ENCODE measurements at places on chromosomes 5 and 9.
A peak's percentile ranks its signal among the peaks of the same experiment; 100 is the strongest.

GRCh38 chr5:43193181-43193893 lies 1.3 kb downstream of the NIM1K start:
- DNase-seq = peak; percentile 48

GRCh38 chr5:3385991-3386519 lies 209.6 kb upstream of the IRX1 start:
- no peak for DNase-seq

GRCh38 chr9:117929868-117930267 lies 225.7 kb downstream of the TLR4 start:
- no peak for DNase-seq

- DNase-seq = peak; percentile 22
Observed at GRCh38 chr5:98769210-98769958, 4.1 kb upstream of the RGMB start.

- DNase-seq = no peak
Observed at GRCh38 chr9:4386819-4387218, 87.0 kb upstream of the GLIS3 start.

DNA sequence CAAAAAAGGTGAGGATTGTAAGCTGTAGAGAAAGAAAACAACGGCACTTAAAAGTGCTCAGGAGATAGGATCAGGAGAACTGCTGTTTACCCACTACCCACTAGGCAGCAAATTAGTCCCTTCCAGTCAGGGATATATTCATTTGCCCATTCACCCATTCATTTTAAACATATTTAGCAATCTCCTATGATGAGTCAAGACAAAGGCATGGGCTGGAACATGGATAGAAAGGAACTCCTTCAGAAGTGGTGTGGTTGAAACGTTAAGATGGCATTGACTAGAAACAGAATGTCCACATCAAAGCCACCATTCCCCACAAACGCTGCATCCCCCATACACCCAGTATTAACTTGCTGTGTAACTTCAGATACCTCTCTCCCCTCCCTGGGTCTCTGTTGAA lies 225.7 kb downstream of the ASTN2 start:
- DNase-seq = no peak

- no peak for DNase-seq
Observed at GRCh38 chr5:16593013-16593412, 23.8 kb downstream of the RETREG1 start.

- DNase-seq = no peak
Observed at GRCh38 chr5:106451998-106452397, 1218.7 kb downstream of the EFNA5 start.

- DNase-seq = no peak
Observed at GRCh38 chr5:71960195-71960594, 147.1 kb upstream of the MAP1B start.

DNA sequence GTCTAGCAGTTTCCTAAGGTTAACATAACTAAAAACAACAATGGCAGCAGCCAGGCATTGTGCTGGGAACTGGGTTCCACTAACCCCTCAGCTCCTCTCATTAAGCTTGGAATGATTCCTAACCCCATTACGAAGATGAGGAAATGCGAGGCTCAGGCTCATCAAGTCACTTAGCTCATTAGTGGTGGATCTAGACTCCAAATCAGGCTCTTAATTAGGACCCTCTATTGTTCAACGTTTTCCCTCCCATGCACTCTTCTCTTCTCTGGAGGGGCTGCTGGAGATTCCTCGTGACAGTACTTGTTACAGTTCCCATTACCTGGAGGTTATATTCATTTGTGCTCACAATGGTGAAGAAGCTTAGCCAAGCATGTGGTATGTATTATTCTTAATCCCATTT lies 6.5 kb downstream of the TAS2R1 start:
- no peak for DNase-seq

DNA sequence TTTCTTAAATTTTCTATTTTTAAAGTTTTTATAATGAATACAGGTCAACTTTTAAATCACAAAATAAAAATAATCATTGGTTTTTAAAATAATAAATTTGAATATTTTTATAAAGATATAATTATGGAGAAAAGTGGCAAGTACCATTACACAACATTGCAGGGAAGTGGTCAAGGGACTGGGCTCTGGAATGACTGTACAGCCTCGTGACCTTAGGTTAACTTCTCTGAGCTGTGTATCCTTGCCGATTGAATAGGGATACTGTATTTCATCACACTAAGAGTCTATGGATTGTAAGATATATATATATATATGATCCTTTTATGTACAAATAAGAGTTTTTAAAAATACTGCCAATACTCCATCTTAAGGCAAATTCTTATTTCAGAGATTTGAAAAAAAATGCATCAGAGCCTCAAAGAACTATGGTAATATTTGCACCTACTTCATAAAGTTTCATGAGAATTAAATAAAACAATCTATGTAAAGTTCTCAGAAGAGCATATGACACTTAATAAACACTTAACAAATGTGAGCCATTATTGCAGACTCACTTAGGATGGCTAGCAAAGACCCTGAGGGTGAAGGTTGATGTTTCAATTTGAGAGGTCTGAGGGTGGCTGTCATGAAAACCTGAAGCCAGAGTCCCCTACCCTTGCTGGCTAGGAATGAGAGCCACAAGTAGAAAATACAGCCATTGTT lies 136.5 kb downstream of the CCDC192 start:
- peak; percentile 7 for DNase-seq

DNA sequence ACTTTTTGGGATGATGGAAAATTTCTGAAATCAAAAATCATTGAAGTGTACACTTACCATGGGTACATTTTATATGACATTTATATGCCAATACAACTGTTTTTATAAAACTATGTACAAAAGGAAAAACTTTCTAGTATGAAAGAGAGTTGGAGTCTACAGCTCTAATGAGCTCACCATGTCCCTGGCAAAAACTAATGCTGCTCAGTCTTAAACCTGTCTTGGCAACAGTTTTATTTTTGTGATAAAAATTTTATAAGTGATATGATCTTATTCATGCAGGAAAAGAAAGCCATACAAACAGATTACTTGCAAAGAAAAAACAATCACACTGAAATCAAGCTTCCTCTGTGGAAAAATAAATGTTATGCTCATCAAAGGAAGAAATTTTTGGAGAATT lies 78.9 kb upstream of the RASEF start:
- no peak for DNase-seq

DNA sequence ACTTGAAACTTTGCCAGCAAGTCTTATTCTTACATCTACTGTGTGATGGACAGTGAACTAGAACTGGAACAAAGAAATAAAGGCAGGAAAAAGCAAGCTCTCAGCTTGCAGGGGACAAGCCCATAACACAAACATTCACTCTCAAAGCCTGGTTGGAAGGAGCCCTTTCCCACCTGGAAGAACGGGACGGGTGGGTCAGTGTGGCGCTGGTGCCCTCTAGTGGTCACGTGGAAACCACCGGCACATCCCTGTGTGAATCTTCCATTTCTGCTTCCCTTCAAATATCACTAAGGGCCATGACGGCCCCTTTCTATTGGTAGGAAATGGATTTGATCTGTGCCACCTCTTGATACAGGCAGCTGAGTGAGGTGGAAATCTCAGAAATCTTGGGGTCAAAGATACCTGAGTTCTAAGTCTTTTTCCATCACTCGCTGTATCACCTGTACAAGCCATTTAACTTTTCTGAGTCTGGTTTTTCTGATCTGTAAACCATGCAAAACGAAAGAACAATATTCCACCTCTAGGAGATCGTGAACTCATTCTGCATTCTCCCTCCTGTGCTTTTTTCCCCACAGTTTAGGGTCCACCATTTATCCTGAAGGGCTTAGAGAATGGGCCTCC lies 211.6 kb downstream of the MSX2 start:
- DNase-seq = no peak

GRCh38 chr9:97761056-97761598 lies 64.0 kb upstream of the XPA start:
- no peak for DNase-seq

- DNase-seq = no peak
Observed at GRCh38 chr9:77421506-77422265, 226.4 kb downstream of the GNA14 start.

DNA sequence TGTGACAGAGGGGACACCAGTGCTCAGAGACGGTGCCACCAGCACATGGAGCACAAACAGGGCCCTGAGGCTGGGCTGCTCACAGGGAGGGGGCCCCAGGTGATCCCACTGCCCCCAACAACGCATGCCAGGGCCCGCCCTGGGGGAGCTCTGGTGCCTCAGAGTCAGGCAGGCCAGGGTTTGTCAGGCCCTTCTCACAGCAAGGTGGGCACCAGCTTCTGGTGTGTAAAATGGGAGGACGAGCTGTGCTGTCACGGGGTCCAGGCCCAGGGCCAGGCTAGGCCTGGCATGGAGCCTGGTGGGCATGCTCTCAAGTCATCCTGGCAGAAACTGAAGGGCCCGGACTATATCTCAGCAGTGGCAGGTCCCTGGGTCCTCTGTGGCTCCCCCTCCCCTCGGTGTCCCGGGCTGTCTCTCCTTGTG lies 34.5 kb downstream of the PRRT1B start:
- DNase-seq = no peak

- no peak for DNase-seq
Observed at GRCh38 chr5:150186897-150187296, 3.0 kb upstream of the SLC6A7 start.

DNA sequence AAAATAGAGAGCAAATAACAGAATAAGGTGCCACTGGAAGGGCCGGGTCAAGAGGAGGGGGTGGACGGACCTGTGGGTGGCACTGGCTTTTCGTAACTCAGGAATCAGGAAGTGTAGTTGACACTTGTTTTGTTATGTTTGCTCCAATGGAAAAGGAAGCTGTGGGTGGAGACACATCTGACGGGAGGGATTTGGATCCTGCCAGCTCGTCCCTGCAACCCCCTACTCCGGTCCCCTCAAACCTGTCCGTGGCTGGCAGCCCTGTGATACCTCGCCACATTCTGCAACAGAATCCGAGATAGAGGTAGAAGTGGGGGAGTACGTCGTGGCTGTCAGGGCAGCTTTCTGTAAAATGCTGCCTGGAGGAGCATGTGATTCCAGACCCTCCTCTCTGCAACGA lies 104.2 kb upstream of the IER5L start:
- DNase-seq = no peak

GRCh38 chr5:63697811-63698210 lies 264.4 kb downstream of the HTR1A start:
- no peak for DNase-seq

GRCh38 chr5:32690153-32690552 lies 21.0 kb upstream of the NPR3 start:
- DNase-seq = no peak

- DNase-seq = no peak
Observed at GRCh38 chr5:109105631-109106267, 304.0 kb downstream of the PJA2 start.

DNA sequence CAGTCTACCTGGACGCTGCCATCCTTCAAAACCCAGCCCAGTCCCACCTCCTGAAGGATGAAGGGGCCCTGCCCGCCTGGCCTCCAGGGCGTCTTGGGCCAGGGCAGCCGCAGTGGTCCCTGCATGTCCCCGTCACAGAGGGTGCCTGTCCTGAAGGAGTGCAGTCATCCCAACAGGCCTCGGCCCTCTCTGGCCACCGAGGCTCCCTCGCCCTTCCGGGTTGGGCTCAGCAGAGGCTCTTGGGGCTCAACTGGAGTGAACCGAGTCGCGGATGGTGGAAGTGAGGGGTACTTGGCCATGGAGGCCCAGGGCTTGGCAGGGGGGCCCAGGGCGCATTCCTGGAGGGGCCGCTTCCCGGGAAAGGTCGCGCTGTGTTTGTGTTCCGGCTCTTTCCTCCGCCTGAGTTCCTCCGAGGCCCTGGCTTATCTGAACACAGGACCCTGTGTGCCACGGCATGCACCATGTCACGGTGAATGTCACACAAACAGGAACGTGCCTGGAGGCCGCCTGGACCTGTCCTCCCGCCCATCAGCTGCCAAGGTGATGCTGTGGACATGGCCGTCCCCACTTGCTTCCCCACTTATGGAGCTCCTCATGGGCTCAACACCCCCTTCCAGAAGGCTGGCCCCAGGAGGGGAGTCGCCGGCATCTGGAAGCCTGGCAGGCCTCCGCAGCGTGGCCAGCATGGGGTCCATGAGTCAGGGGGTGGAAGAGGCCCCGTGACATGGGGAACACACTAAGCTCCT lies 25.7 kb upstream of the OBP2B start:
- no peak for DNase-seq

GRCh38 chr5:87188391-87188790 lies 79.3 kb upstream of the RASA1 start:
- DNase-seq = no peak

DNA sequence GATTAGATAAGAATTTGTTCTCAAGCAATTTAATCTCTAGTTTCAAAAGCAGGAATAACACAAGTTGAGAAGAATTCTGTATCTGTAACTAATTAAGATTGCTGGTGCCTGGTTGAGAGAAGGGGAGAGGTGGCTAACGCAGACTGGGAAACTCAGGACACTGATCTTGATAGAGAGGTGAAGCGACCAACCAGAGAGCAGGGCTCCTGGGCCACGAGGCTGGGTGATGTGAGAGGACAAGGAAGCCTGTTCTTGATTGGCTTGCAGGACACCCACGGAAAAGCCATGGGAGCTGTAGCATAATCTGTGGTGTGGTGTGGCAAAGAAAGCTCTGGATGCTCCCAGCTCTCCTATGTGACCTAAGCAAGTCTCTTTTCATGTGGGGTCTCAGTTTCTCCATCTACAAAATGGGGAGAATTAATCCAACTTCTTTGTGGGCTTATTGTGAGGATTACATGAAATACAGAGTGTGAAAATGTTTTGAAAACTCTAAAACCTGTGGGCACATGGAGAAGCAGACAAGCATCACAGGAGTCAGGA lies 594.1 kb upstream of the BRINP1 start:
- no peak for DNase-seq

DNA sequence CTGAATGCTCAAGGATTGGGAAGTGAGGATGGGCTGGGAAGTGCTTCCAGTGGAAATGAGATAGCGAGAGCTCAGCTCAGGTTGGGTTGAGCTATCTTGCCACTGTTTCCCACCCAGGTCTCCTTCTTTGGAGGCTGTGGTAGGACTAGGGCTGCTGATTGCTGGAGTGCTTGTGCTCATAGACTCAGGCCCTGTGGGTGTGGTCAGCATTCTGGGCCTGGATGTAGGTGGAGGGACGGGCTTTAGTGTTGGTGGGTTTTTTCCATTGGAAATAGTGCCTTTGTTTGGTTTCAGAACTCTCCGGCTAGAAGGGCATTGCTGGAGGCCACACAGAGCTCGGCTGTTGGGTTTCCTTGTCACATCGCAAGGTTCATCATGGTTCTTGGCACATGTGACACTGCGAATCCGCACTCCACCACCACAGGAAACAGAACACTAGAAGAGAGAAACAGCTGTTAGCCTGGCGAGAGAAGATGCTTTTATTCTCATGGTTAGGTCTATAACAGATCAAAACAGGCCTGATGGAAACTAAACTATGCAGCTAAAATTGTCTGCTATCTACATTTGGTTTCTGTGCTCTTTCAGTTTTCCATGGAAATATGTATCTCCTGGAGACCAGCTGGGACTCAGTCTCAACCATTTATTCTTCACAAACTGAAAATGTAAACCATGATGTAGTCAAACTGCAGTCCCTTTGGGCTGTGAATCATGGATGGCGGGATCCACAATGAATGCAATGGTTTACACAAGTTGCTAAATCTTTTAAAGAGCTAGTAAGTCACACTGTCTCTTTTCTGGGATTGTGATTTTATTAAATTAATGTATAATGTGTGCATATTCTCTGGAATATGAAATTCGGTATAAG lies 136.2 kb downstream of the TARS1 start:
- no peak for DNase-seq

All from CD4-positive, alpha-beta T cell treated with Interleukin-1 beta for 1 hour (primary cell).